ENCODE measurements at places on chromosomes 6 and 20.
A peak's percentile ranks its signal among the peaks of the same experiment; 100 is the strongest.

GRCh38 chr20:21166801-21167200 lies 40.9 kb downstream of the KIZ start:
- no peak for DNase-seq

GRCh38 chr6:108408861-108409260 lies 114.0 kb downstream of the AFG1L start:
- no peak for DNase-seq

DNA sequence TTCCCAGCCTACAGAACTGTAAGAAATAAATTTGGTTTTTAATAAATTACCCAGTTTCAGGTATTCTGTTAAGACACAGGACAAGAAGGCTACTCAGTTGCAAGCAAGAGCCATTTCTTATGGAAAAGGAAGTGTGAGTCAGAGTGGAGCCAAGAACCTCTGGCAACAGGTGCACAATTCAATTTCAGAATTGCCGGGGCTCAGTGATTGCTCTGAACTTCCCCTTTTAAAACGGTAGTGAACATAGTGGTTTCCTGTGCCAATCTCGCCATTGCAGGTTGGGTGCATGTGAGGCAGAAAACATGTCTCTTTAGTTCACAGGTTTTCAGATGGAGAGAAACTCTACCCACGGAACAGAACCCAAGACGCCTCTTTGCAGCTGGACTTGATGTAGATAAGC lies 16.4 kb downstream of the PIGT start:
- no peak for DNase-seq

DNA sequence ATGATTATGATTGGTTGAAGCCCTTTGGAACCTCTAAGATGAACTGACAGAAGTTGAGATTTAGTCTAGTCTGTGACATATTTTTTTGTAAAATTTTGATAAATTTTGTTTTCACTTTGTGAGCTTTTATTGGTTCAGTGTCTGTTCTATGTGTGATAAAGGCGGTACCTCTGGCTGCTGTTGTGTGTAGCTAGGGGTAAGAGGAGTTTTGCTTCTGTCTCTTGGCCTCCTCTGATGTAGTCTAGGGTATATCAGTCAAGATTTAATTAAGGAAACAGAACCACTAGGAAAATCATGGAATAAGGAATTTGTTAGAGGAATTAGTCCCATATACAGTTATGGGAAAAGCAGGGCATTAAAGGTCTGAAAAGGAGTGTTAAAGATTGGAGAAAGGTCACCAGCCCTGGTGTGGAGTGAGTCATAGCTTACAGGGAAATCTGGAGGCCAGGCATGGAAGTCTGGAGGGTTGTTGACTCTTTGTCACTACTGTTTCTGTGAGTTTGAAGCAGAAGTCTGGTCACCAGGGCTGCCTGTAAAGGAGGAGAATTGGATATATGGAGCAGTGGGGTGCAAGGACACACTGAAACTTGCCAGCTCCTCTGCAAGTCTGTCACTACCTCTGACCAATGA lies 28.5 kb downstream of the CDC5L start:
- DNase-seq, result no peak

DNA sequence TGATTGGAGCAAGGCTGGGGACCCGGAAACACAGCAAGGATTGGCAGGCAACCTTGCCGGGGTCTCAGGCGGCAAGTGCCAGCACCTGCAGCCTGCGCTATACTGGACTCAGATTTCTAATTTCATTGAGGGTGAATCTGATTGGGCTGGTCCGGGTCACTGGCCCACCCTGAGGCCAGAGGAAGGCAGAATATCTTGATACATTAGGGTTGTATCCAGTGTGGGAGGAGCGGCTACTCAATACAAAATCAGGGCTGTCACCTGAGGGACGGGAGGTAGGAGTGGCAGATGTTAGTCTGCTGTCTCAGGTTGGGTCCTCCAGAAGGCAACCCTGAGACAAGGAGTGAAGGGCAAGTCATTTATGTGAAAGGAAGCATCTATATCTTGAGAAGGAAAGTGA lies 40.7 kb downstream of the BFSP1 start:
- DNase-seq, result no peak

- no peak for DNase-seq
Measured at GRCh38 chr6:164870164-164870563, 439.2 kb downstream of the C6orf118 start.

DNA sequence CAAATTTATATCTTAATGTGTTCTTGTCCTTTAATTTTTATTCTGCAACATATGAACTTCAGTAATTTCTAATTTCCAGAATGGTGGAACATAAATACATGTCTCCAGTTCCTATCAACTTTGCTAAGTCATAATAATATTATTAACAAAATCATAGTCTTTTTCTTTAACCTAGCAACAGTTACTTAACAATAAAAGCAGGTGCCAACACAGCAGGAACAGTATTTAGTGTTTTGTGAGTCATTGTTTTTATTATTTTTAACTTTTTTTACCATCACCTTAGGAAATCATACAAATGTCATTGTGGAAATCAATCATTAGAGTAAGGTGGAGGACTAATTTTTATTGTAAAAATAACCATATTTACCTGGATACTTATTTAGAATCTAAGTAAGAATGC lies 133.5 kb downstream of the PLCB1 start:
- DNase-seq, result no peak

DNA sequence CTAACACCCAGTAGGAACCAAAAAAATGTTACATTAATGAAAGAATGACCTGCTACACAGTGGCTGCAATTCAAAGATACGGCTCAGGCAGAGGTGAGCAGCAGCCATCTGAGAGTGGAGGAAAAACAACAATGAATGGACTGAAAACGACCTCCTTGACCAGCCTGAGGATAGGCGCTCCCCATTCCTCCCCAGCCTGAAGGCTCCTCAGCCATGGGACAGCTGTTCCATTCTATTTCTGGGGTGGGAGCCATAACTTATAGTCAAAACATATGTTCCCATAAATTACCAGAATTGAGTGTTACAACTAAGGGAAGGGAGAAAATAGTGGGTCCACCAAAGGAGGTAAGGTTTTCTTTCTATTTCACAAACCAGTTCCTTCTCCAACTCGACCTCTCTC lies 27.2 kb downstream of the FYN start:
- no peak for DNase-seq

DNA sequence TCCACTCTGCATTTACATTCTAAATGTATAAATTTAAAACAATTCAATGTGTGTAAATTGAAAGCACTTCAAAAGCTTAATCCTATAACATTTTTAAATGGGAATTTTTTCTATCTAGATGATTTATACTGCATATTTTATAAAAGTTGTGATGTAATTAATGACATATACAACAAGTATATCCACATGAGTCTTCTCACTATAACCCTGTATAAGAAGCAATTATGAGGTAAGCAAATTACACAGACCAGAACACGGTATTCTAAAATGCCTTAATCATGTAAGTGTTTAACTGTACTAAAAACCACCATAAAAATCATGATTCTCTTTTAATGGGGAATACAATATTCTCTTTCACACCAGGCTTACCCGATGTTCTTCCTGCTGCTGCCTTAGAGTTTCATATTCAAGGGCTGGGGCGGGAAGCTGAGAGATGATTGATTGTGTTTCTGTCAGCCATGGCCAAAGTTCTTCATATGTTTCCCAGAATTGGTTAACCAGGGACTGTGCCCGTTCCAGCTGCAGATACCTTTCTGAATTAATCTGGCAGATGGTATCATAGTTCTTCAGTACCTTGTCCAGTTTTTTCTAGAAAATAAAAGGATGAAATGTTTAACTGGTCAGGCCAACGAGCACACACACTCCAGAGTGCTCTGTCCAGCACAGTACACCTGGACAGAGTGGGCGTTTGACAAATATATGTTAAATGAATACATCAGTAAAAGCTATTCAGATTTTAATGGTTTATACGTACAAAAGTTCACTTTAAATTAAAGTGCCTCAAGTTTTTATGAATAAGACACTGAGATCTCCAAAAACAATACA lies 127.4 kb downstream of the DST start:
- no peak for DNase-seq

GRCh38 chr20:49705358-49705757 lies 8.3 kb downstream of the B4GALT5 start:
- DNase-seq, result no peak

DNA sequence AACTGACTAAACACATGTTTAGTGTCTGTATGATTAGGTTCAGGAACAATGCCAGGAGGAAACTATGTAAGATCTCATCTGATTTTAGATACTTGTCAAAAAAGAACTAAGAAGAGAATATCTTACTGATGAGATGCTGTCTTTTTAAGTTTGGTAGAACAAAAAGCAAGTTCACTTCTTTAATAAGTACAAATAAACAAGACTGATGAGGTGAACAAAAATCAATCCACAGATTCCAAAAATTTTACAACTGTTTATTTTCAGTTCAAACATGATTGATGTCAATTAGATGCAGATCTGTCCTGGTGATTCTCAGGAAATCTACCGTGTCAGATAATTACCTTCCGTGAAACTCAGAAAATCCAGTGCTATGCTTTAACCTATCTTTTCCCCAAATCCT lies 24.9 kb downstream of the EPHA7 start:
- DNase-seq, result no peak

DNA sequence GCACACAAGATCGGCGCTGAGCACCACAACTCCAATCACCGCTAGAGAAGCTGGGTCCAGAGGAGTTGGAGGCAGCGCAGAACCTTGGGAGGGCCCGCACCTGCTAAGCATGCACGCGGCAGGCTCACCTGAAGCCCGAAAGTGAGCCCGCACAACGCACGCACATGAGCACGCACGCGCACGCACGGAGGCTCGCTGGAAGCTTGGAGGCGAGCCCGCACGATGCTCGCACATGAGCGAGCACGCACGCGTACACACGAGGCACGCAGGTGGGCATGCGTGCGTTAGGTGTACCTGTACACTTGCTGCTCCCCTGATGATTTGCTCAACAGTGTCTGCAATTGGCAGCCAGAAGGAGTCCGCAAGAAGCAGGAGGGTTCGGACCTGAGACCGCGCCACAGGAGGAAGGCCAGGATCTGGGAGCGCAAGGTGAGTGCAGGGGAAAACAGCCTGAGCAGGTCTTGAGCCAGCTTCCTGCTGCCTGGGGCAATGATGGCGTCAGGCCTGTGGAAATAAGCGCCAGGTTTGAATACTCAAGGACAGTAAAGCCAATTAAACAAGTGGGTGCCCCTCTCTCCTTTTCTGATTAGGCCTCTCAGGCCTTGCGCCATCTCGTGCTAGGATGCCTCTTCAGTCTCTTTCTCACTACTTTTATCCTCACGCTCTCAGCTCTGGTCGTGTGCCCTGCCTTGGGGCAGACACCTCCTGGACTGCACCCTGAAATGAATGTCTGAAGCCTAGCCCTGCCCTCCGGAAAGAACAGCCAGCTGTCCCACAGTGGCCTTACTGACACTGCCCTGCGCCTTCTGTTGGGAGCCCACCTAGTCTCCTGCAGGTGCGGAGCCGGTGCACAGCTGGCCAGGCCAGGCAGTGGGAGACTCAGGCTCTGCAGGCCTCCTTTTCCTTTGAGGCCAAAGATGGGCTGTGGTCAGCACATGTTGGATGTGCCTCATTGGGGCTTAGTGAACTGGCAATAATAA lies 340.4 kb downstream of the CDC5L start:
- DNase-seq, result no peak

DNA sequence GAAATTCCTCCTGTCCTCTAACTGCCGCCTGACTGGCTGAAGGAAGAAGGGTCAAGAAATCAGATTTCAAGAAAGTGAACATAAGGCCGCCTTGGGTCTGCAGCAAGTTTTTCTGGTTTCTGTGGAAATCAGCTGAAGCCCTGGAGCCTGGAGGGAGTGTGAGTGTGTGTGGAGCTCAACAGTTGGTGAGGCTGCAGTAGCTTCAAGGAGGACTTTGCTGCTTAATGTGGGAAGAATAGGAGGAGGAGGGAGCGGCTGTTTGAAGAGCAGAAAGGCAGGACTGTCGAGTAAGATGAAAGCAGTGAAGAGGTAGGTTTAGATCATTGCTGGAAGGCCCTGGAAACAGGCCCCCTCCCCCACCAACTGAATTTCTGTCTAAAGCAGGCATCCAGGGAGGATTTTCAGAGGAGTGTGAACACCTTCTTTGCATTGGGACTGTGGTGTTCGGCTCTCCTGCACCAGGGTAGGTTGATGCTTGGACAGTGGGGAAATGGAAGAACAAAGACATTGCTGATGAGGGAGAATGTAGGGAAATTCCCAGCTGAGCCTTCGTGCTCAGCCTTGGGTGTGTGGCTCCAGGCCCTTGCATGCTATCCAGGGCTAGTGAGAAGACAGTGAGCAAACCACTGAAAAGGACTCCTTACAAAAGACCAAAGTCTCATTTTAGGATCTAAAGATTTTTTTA lies 79.5 kb upstream of the VSTM2L start:
- no peak for DNase-seq

- DNase-seq, result peak; percentile 67
Measured at GRCh38 chr6:30882759-30883684, 1.3 kb upstream of the DDR1 start.

- no peak for DNase-seq
Measured at GRCh38 chr6:8242885-8243284, 140.5 kb upstream of the EEF1E1 start.

DNA sequence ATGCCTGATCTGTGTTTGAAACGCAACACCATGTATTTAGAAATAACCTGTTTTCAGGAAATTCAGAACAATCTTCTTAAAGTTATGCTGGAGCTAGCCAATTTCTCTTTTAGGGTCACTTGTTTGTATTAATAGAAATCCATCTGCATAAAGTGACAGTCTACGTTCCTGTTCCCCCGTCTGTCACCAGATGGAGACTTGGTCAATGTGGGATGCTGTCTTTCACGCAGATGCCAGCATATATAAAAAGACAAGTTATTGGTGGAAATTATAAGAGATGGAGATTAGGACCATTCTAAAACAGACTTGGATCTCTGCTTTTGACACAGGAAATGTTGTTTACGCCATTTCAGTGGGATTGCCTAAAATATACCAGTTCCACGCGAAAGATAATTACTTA lies 162.5 kb upstream of the STMND1 start:
- DNase-seq, result no peak

DNA sequence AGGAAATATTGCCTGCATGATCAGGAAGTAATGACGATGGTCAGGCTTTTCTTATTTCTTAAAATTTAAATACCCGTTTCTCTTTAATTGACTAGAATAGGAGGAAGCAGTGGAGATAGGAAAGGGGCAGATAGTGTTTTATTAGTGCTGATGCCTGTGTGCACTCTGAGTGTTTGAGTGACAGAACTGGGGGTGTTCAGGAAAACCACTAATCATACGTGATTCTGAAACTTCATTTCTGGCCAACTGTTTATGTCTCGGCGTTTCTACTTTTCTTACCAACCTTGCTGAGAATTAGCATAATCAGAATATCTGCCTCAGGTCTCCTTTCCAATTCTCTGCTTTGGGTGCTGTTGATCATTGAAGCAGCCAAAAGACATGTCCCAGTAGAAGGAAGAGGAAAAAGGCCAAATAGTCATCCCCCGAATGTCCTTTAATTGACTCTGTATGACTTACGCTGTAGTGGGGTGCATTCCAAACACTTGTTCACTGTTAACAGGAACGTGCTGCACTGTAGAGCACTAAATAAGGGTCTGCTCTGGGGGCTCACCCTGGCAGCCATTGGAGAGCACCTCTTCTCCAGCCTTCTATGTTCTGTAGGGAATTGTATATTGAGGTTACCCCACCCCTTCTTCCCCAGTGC lies 152.9 kb downstream of the JARID2 start:
- DNase-seq, result no peak

DNA sequence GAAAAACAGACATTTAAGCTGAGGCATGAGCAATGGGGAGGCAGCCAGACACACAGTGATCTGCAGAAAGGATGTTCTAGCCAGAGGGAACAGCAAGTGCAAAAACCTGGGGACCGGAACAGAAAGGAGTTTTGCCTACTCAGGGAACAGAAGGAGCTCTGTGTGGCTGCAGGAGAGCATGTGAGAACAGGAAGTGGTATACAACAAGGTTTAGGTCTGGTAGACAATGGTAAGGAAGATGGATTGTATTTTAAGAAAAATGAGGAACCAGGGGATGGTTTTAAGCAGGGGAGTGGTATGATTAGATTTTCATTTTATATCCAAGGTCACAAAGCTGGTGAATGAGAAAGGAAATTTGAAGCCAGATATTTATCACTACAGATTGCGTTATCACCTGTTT lies 157.5 kb downstream of the UNC5CL start:
- no peak for DNase-seq

Measured in NCI-H1436 (cell line).